ENCODE measurements at places on chromosomes 3 and 15. TPM values are rescaled to one million over a fixed set of nuclear protein-coding genes. Genes with fewer than 3 reads are reported as not detected.

GRCh38 chr3:112873632-112874031, 27.0 kb upstream of the CD200R1L start:
- no peak overlapping the region for H3K27ac ChIP-seq
- no peaks in the 10 kb centered on the region for H3K4me1 ChIP-seq
- no peak overlapping the region for H3K4me3 ChIP-seq
- H3K36me3 ChIP-seq, result no peaks in the 10 kb centered on the region
- no peaks in the 10 kb centered on the region for H3K27me3 ChIP-seq

DNA sequence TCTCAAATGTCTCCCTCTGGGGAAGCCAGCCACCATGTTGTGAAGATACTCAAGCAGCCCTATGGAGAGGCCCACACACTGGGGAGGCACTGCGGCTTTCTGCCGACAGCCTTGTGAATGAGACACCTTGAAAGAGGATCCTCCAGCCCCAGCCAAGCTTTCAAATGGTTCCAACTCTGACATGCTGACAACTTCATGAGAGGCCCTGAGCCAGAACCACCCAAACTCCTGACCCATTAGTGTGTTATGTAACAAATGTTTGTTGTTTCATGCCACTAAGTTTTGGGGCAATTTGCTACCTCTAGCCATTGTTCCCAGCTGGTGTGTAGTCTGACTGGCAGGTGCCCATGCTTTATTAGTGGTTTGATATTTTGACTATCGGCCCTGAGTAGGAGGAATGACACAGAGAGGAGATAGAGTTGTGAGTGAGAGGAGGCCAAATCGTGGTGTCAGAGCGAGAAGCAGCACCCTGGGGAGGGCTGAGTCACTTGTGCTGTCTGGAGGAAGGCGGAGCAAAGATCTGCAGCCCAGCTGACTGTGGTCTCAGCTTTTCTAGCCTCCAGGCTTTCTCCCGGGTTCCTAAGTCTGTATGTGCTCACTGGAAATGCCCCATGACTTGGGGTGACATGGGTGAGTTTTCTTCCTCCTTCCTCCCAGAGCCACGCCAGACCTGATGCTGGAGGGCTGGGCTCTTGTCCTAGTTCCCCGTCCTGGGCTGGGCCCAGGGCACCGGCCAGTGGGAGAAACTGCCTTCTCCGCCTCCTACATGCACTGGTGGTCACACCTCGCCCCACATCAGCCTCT, 56.7 kb upstream of the BLM start:
- peak; percentile 76 for DNase-seq
- H3K4me3 ChIP-seq, result no peak overlapping the region
- H3K27ac ChIP-seq, result no peak overlapping the region
- no peaks in the 10 kb centered on the region for H3K36me3 ChIP-seq
- no peaks in the 10 kb centered on the region for H3K27me3 ChIP-seq

GRCh38 chr3:147412917-147413685, 3.9 kb downstream of the ZIC1 start:
- no peak overlapping the region for H3K27ac ChIP-seq
- peaks cover 35% of the 10 kb centered on the region for H3K4me1 ChIP-seq
- no peak overlapping the region for H3K4me3 ChIP-seq
- peaks cover 69% of the 10 kb centered on the region for H3K27me3 ChIP-seq

DNA sequence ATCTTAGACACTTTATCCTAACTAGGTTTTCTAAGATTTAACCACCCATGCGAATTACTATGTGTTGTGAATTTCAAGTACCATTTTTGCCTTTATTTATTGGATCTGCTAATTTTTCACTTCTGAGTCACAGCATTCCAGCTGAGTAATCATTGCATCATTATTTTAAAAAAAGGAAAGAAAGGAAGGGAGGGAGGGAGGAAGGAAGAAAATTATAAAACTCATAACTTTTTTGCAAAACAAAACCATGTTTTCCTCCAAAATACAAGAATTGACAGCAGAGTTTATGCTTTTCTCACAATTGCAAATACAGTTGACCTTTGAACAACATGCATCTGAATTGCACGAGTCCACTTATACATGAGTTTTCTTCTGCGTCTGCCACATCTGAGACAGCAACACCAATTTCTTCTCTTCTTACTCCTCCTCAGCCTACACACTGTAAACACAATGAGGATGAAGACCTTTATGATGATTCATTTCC, 651.4 kb upstream of the NECTIN3 start:
- no peak overlapping the region for H3K4me3 ChIP-seq
- H3K36me3 ChIP-seq, result no peaks in the 10 kb centered on the region
- H3K27ac ChIP-seq, result no peak overlapping the region
- peak; percentile 27 for DNase-seq

DNA sequence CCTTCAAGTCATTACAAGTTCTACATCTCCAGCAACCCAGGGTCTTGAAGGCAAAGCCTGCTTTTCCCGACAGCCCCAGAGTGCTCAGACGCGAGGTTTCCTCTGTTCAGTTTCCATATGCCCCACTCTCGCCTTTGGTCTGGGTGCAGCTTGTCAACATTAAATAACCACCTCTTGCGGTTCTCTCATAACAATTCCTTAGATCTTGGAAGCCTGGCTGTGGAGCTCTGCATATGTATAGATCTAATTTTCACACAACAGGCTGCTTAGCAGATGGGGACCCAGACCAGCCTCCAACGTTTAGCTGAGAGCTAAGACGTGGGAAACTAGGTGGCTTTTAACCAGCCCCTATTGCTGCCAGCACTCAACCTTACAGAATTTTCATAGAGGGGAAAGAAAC, 295.5 kb downstream of the RPLP1 start:
- no peak overlapping the region for H3K4me3 ChIP-seq
- H3K27me3 ChIP-seq, result peaks cover 16% of the 10 kb centered on the region

Gene CORO2B
- total RNA-seq, result 2.9 TPM
